ENCODE measurements at places on chromosomes 3 and 15.

GRCh38 chr3:39435006-39435748 lies 28.7 kb downstream of the RPSA start:
- DNase-seq: no peak

- DNase-seq: peak; percentile 73
Measured at GRCh38 chr15:77870195-77871065, 207.1 kb downstream of the TBC1D2B start.

DNA sequence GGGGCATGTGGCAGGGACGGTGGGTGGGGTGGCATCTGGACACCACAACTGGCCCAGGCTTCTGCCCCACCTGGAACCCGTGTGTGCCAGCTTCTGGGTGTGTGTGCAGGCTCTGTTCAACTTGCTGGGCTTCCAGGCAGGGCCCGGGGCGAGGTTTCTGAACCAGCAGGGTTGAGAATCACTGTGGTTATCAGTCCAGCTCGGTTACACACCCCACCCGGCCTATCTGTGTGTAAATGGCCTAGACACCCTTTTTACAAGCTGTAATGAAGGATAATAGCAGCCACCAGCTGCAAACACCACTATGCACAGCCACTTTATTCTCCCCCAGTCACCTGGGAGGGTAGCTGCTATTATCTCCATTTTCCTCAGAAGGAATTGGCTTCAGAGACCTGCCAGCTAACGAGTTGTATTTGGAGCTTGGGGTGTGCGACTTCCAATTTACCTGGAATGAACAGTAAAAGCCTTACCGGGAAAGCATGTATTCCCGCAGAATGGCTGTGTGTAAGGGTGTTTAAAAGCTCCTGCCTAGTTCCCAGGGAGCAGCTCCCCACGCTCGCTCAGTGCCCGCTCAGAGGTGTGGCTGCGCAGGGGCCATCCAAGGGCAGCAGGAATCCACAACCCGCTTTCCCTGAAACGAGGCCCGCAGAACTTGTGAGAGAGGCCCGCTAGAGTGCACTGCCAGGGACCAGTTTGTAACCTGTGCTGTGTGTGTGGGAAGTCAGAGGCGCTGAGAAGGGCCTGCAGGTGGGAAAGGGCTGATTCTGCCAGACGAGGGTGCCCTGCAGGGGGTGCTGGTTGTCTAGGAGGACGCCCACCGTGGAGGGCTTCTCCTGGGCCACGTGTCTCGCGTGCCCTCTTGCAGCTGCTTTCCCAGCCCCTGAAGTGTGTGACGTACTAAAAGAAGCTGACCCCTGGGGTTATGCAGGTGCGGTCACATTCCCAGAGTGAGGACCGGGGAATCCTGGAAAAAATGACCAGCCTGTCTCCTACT lies 83.5 kb downstream of the C3orf70 start:
- DNase-seq: peak; percentile 90

DNA sequence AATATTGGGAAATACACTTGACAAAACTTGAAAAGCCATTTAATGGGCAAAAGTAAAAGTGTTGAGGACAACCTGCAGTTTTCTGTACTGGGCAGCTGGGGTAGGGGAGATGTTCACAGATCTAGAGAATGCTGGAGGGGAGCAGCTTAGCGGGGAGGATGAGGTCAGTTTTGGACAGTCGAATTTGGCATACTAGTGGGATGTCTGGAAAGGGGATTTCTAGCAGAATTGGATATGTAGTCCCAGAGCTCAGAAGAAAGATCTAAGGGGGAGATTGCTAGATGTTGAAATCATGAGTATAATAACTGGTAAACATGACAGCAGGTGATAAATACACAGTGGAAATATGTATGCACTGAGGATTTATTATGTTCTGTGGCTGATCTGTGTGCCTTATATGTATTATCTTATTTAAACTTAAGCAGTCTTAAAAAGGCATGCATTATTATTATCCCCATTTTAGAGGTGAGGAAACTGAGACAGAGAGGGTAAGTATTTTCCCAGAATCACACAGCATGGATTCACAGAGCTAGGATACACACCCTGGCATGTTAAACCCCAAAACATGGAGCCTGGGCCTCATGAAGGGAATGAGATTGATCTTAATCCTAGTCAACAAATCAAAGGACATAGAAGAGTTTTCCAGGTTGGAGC lies 42.7 kb downstream of the TLNRD1 start:
- no peak for DNase-seq

GRCh38 chr3:181326637-181327223 lies 337.2 kb upstream of the DNAJC19 start:
- peak; percentile 71 for DNase-seq

- peak; percentile 82 for DNase-seq
Measured at GRCh38 chr3:128133273-128133883, 9.8 kb upstream of the RUVBL1 start.

DNA sequence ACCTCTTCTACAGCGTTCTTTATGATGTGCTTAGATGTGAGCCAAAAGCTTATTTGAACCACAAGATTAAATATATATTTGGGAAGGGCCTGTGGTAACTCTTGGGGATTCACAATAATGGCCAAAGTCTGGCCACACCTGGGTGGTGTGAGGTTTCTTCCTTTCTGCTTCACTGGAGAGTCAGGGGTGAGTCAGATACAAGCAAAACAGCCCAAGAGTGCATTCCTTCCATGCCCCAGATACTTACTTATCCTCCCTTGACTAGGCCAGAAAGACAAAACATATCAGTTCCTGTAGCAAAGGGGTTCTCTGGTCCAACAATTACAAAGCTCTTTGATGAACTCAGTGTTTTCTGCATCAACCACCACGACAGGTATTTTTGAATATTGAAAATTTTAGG lies 941 bp downstream of the ZBED2 start:
- DNase-seq: no peak

DNA sequence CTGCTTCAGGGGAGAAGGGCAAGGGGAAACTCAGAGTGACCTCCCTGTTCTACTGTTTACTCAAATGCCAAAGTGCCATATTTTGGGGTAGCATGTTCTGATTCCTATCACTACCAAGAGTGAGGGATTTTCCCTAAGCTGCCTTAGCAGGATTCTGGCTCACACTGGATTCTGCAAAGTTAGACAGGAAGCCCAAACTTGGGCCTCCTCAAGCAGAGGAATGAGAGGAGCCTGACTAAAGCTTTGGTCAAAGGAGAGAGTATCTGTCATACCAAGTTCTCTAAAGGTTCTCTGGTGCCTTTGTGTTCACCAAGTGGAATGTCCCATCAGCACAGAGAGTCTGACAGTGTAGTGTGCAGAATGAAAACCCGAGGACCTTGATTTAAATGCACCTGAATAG lies 8.8 kb upstream of the RARB start:
- DNase-seq: no peak

GRCh38 chr3:117597865-117598264 lies 888.3 kb downstream of the TUSC7 start:
- DNase-seq: no peak

GRCh38 chr3:45140141-45140769 lies 5.9 kb downstream of the CDCP1 start:
- no peak for DNase-seq

DNA sequence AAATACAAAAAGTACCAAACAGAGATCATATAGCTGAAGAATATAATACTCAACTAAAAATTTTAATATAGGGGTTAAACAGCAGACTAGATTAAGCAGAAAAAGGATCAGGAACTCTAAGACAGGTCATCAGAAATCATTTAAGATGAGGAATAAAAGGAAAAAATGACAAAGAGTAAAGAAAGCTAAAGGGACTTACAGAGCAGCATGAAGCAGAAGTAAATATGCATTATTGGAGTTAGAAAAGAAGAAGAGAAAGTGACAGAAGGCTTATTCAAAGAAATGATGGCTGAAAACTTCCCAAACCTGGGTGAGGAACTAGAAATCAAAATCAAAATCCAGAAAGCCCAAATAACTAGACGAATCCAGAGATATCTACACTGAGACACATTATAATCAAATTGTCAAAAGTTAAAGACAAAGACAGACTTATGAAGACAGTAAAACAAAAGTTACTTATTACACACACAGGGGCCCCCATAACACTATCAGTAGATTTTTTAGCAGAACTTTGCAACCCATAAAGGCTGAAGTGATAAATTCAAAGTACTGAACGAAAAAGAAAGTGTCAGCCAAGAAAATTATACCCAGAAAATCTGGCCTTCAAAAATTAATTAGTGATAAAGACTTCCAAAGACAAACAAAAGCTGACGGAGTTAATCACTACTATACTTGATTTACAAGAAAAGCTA lies 95.6 kb downstream of the SCAPER start:
- no peak for DNase-seq

DNA sequence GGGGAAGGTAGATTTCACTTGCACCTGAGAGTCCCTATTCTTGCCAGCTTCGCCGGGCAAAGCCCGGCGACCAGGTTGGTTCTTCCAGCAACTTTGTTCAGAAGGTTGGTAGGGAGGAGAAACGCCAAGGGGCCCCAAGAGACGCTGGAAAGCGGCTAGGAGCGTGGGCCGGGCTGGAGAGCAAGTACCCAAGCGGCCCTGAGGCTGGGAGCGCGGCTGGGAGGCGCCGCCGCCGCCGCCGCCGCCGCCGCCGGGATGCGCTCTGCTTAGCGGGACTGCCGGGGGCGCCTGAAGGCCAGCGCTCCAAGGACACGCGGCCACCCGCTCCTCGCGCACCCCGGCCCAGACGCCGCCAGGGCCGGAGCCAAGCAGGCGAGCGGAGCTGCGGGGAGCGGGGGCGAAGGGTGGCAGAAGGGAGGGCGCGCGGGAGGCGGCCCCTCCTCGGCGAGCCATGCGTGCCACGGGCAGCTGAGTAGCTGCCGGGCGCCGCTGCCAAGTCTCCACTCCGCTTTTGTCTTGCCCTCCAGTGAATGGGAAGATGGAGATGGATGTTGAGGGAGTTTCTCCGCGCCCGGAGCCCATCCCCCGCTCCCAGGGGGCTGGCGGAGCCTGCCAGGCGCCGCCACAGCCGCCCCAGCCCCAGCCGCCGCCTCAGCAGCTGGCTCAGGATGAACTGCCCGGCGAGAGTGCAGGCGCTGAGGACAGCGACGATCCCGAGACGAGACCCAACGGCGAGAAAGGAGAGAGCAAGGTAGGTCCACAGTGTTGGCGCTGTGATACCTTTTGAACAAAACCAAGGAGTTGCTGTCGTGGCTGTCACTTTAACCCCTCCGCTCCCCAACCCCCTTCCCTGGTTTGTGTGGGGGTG lies 227.4 kb upstream of the AZI2 start:
- DNase-seq: no peak
